ENCODE measurements at places on chromosomes 6 and 20.

GRCh38 chr6:25197111-25197510 is 82.1 kb upstream of the CARMIL1 start:
- no peak for DNase-seq

DNA sequence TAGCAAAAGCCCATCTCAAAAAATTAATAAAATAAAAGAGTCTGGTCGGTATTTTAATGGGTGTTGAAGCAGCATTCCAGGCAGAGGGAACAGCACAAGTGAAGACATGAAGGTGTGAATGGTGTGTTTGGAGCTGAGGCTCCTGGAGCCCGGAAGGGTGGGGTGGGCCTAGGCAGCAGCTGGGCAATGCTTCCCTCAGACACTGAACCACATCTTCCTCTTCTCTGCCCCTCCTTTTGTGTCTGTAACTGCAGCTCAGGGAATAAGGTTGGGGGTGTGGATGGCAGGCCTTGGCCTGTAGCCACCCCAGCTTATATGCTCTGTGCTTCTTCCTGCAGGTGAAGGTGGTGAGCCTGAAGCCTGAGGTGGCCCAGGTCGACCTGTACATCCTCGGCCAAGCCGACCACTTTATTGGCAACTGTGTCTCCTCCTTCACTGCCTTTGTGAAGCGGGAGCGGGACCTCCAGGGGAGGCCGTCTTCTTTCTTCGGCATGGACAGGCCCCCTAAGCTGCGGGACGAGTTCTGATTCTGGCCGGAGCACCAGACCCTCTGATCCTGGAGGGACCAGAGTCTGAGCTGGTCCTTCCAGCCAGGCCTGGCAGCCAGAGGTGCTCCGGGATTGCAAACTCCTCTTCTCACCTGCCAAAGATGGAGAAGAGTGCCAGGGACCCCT is 26.6 kb downstream of the POFUT1 start:
- DNase-seq = no peak

GRCh38 chr6:97473979-97474378 is 191.0 kb upstream of the MMS22L start:
- no peak for DNase-seq

GRCh38 chr6:37182736-37183590 is 13.0 kb downstream of the PIM1 start:
- peak; percentile 96 for DNase-seq

DNA sequence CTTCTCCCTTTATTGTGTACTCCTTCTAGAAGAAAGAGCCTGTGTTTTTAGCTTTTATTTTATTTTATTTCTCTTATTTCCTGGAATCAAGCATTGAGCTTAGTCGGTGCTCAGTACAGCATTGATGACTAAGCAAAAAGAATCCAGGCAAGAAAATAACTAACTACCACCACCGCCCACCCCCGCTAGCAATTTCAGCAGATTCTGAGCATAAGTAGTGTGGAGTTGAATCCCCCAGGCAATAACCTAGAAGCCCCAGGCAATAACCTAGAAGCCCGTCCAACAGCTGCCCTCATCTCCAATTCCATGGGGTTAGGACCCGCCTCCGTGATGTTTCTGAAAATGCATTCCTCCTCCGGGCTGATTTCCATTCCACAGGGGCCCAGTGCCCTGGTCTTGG is 258.0 kb upstream of the TAB2 start:
- no peak for DNase-seq

- no peak for DNase-seq
Observed at GRCh38 chr6:34536251-34536958, 19.7 kb downstream of the SPDEF start.

DNA sequence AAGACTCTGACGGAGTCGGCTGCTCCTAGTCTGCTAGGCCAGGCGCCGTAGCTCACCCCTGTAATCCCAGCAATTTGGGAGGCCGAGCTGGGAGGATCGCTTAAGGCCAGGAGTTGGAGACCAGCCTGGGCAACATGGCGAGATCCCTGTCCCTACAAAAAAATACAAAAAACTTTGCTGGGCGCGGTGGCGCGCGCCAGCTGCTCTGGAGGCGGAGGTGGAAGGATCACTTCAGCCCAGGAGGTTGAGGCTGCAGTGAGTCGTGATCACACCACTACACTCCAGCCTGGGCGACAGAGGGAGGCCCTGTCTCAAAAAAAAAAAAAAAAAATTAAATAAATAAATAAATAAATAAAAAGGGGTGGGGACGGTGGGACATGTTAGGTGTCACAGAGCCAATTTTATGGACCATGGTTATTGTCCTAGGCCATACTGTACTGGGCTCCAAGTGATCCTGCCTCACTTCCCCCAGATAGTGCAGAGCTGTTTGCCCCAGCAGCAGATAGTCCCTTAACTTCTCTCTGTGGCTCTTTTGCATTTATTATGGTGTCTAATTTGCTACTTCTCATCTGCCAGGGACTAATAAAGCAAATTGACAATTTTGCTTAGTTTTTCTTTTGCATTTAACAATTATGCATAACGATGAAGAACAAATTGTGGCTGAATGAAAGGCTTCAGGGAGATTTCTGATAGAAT is 5.2 kb downstream of the PI16 start:
- no peak for DNase-seq

DNA sequence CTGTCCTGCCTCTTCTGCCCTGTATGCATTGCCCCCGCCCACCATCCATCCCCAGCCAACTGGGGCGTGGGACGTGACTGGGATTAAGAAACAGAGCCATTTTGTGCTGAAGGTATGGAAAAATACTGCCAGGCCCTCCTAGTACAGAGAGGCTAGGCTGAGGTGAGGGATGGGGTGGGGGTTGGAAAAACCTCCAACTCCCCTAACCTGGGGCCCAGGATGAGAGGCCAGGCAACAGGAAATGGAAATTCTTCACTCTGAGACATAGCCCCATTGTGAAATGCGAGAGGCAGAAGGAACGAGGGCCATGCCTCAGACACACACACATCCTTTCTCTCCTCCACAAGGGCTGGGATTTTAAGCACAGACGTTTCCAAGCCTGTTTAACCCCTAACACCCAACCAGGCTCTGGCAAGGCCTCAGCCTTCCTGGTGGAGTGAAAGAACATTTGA is 19.9 kb downstream of the KCNK5 start:
- no peak for DNase-seq

DNA sequence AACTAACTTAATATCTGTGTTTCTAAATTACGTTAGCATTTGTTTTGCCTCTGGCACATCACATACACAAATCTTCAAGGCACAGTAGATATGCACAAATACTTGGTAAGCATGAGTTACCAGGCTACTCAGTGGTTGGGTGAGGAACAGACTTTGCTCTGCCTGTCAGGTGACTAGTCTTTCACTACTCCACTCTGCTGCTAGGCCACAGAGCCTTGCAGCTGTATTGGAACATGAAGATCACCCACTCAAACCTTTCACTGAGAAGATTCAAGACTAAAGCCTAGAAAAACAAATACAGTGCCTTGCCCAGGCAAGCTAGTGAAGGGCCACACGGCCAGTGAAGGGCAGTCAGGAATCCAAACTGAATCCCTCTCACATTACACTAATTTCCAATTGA is 47.0 kb downstream of the DTNBP1 start:
- DNase-seq = no peak

DNA sequence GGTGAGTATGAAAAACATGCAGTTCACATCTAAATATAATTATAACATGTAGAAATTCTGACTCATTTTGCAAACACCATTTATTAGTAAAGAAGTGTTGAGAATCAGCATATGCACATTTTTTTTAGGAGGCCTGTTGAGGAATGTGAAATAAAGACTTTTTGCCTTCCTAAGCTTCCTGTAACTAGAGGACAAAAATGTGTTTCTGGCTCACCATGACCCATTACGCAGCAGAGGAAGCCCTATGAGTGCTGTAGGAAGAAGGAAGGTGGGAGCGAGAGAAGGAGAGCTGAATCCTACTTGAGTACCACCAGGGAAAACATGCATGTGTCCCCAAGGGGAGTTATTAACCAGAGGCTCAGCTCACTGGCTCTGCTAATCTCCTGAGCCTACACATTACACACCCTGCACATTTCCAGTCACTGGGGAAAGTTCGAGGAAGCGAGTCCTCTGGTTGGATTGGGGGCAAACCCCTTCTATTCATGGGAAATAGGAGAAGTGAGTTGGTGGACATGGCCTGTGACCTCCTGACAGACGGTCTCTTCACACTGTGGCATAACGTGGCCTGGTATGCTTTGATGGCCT is 540.5 kb upstream of the JAG1 start:
- no peak for DNase-seq

DNA sequence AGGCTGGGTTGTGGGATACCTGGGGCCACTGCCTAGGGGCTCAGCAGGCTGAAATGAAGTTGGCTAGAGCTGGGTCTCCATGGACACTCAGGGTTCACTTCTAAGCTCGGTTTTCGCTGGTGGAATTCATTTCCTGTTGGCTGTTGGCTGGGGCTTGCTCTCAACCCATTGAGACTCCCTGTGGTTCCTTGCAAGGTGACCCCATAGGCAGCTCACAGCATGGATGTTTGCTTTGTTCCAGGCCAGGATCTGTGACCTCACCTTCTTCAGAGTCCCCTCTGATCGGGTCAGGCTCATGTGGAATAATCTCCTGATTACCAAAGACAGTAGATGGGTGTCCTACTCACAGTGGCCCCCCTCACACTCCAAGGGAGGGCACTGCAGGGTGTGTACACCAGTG is 229.3 kb downstream of the QKI start:
- no peak for DNase-seq

GRCh38 chr6:125806813-125807212 is 16.1 kb downstream of the NCOA7 start:
- DNase-seq = no peak

- no peak for DNase-seq
Observed at GRCh38 chr20:21027569-21027968, 78.6 kb downstream of the LINC00237 start.

GRCh38 chr6:100257793-100258395 is 206.8 kb downstream of the SIM1 start:
- DNase-seq = no peak

GRCh38 chr6:40807484-40807883 is 220.3 kb upstream of the LRFN2 start:
- no peak for DNase-seq

- peak; percentile 11 for DNase-seq
Observed at GRCh38 chr6:135128268-135128914, 52.7 kb upstream of the MYB start.

GRCh38 chr6:33757906-33758305 is 11.2 kb upstream of the IP6K3 start:
- no peak for DNase-seq

GRCh38 chr6:104682722-104683643 is 176.7 kb downstream of the HACE1 start:
- DNase-seq = peak; percentile 54

DNA sequence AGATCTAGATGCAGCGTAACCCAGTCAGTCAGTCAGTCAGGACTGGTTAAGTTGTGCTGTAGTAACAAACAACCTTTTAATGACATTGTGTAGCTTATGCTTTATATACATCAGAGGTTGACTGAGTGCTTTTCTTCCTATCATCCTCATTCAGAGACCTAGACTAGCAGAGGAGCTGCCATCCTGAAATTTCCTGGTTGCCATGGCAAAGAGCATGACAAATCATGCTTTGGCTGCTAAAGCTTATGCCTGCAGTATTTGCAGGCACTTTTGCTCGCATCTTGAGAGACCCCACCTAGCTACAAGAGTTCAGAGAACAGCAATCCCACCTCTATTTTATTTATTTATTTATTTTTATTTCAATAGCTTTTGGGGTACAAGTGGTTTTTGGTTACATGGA is 244.0 kb downstream of the BTBD3 start:
- no peak for DNase-seq

- no peak for DNase-seq
Observed at GRCh38 chr6:38572186-38572813, 67.4 kb downstream of the BTBD9 start.

DNA sequence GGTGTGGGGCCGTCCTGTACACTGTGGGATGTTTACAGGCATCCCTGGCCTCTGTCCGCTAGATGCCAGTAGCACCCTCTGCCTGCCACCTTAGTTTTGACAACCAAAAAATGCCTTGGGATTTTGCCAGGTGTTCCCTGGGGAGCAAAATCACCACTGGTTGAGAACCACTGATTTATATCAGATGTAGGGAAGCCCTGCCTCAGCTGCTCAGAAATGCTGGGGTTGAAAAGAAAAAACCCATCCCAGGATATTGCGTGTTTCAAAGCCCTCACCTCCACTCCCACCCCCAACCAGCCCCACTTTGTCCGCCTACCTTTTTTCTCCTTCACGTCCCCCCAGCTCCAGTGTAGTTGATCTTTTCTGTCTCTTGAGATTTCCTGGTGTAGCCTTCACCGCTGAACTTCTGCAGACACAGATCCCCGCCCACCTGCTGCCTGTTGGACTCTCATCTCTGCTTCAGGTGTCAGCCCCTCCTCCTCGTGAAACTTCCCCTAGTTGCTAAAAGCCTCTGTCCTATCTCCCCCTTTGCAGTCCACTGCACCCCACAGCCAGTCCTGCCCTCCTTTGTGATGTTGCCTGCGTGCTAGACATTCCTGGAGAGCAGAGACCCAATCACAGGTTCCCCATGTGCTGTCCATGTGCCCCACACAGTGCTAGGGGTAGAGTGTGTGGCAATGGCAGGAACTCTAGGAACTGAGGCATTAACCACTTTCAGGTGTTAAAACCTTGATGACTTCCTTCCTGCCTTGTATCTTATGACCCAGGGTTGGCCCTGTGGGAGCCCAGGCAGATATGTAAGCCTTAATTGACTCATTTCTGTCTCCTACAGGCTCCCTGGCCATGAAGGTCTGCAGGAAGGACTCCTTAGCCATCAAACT is 98.9 kb downstream of the TBC1D7 start:
- DNase-seq = no peak

DNA sequence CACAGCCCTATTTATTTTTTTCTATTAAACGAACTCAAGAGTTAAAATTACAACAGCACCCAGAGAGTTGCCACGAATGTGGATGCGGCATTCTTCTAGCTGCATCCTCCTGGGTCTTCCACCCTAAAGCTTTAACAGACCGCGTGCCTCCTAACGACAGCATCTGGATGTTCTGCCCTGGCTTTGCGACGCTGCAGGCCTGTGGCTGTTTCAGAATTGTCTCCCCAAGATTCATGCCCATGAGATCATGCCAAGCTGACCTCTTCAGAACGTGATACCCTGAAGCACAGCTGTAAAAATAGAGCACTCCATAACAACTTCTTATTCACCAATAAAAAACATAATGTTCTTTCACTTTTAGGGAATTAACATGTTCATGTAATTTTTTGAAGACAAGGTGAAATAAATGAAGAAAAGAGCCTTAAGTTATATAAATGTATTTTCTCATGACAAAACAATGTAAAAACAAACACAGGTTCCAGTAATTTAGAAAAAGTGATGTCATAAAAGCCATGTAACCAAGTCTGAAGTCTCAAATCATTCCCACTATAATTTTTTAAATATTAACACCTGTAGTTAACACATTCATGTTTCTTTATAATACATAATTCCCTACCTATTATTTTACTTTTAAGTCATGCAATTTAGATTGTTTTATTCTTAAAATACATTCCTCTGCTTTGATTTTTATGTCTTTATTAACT is 26.5 kb downstream of the HIVEP2 start:
- no peak for DNase-seq
